ENCODE measurements at places on chromosomes 3 and 15.

DNA sequence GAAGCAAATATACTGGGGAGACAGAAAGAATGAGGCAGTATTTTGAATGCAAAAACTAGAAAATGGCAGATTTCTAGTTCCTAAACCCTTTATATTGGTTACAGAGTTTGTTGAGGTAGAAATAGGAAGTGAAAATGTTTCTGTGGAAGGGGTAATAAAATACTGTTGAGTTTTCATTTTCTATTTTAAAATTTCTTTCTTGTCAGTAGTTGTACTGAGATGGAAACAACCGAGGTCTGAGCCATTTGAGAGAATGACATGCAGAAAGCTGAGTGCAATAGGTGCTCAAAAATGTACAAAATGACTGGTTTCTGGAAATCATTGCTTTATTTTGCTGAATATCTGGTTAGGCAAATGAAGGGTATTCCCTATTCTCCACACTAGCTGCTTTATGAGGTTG, 361.4 kb downstream of the CHL1 start:
- no peak for DNase-seq

GRCh38 chr15:74769463-74770025, 12.3 kb upstream of the CSK start:
- no peak for DNase-seq

GRCh38 chr3:159987291-159987711, 1.3 kb upstream of the IL12A start:
- DNase-seq: peak; percentile 25

- DNase-seq: no peak
These were observed 1.6 kb downstream of the FAM174B start for GRCh38 chr15:92653836-92654539.

DNA sequence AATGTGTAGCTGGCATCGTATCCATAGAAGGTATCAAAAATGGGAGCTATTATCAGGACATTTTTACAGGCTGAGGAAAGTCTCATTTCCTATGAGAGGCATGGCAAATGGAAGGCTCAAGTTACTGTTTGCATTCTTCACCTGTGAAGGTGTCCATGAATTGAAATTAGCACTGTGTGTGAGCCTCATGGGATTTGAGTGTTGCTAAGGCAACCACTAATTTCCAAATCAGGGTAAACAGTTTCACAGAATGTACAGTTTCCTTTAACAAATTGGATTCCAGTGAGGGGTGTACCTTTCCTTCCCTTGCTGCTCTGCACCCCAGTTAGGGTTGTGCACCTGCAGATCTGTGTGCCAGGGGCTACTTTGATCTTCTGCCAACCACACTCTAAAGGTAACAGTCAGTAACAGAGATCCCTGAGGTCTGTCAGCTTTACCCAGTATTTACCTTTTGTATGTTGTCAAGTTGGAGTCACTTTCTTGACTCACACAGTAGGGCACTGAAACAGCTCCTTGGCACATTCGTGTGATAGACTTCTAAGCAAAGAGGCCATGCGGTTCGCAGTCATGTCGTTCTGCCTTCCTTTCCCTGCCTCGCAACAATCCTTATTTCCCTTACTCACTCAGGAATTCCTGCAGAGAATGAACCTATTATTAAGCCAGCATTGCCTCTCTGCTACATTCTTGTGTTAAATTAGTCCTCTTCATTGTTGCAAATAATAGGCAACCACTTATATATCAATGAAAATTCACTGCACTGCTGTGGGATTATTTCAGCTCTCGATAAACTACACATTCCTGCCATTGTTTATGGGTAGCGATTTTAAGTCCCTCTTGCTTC, 129.8 kb upstream of the GBE1 start:
- no peak for DNase-seq

DNA sequence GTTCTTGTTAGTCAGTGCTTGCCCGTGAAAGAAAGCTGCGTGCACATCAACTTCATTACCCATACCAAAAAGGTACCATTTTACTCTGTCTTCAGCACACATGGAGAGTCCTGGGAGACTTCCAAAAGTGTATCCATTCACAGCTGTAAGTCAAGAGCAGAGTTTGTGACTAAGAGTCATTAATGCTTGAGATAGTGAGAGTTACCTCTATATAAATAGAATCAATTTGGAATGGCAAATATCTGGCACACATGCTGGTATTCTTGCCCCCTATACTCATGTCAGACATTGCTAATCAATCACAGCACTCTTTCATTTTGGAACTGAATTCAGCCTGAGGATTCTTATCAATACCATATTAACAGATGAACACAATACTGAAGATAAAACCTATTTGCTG, 14.2 kb downstream of the CP start:
- DNase-seq: no peak

- no peak for DNase-seq
These were observed 52.4 kb downstream of the SLC9A9 start for GRCh38 chr3:143795874-143796273.

- DNase-seq: no peak
These were observed 1024.8 kb downstream of the EPHA3 start for GRCh38 chr3:90132197-90132596.

GRCh38 chr3:43699864-43700263, 9.1 kb downstream of the ABHD5 start:
- peak; percentile 28 for DNase-seq

- DNase-seq: peak; percentile 95
These were observed 9.5 kb downstream of the CA12 start for GRCh38 chr15:63372018-63372705.

GRCh38 chr3:150469931-150470740, 62.0 kb downstream of the TSC22D2 start:
- peak; percentile 61 for DNase-seq

- no peak for DNase-seq
These were observed 191.3 kb downstream of the PDE8A start for GRCh38 chr15:85172846-85173490.

DNA sequence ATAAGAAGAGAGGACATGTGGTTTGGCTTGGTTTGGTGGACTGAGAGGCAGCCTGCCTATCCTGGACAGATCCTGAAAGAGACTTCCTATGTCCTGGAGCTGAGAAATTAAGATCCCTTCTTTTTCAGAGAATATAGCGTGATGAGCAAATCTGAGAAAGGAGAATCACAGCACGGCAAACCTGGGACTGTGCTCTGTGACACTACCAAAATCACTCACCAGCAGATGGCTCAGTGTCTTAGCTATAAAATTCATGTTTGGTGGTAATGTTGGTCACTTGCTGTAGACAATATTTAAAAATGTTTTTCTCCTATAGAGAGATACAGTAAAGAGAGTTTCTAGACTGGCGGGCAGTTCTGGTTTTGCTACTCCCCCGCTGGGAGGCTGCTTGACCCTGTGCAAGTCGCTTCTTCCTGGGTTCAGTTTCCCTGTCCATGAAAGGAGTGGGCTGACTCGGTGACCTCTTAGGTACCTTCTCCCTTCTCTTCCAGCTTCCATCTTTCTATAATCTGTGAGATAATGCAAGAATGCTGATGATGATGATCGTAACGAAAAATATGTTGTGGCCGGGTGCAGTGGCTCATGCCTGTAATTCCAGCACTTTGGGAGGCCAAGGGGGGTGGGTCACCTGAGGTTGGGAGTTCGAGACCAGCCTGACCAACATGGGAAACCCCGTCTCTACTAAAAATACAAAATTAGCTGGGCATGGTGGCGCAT, 7.6 kb upstream of the HES1 start:
- DNase-seq: no peak

DNA sequence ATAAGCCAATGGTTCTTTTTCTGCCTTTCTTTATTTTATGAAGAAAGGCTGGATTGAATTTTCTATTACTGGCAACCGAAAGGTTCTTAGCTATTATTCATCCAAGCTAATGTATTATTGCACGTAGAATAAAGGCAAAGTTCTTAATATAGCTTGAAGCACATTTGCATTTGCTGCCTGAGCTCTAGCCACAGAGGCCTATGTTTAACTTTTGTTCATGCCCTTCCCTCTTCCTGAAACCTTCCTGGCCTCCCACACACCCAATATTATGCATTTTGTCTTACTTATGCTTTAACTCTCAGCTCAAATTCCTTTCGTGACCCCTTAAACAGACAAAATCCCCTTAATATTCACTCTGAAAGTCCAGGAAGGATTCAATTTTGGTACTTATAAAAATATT, 71.0 kb upstream of the ZNF280D start:
- no peak for DNase-seq

DNA sequence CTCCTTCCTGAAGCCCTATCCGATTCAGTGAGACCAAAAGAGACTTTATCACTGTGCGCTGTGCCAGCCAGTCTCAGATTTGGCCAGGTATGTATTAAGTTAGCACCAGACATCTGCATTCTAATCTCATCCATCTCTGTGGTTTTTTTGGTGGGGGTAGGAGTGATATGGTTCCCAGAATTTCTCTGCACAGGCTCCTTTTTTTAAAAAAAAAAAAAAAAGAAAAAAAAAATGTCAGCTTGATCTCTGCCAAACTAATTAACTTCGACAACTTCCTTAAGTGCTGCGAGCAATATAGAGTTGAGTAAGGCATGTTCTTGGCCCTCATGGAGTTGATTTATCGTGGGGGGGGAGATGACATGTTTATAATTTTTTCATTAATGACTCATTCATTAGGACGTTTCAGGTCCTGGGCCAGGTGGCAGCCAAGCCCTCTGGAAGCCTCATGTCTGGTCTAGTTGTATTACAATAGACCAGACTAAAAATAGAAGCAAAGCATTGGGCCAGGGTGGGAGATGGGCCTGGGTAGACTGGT, 12.9 kb downstream of the SLCO3A1 start:
- DNase-seq: no peak

GRCh38 chr3:117399311-117400078, 689.9 kb downstream of the TUSC7 start:
- no peak for DNase-seq

GRCh38 chr3:16520970-16521881, 7.7 kb upstream of the RFTN1 start:
- no peak for DNase-seq

DNA sequence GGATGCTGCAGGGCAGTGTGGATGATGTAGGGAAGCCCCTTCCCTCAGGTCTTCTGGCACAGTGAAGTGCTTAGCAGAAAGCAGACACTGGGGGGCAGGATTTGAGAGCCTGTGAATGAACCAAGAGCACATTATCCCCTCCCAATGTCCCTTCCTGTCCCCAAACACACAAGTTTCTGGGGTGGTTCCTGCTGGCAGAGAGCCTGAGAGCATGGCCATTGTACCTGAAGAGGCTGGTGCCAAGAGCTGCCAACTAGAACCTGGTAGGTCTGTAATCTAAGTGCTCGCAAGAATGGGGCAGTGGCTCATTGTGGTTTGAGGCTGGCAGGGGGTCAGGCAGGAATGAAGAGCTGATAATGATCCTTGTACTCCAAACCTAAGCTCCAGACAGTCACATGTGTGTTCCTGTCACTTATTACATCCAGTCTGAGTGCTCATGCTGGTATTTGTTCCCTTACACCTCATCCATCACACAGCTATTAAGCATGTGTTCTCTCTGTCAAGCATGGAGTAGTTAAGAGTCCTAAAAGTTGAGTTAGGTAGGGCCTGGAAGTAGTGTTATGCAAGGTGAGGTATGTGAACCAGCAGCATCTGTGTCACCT, 6.7 kb upstream of the CCR1 start:
- no peak for DNase-seq

- DNase-seq: no peak
These were observed 282.5 kb upstream of the STT3B start for GRCh38 chr3:31250116-31250777.

DNA sequence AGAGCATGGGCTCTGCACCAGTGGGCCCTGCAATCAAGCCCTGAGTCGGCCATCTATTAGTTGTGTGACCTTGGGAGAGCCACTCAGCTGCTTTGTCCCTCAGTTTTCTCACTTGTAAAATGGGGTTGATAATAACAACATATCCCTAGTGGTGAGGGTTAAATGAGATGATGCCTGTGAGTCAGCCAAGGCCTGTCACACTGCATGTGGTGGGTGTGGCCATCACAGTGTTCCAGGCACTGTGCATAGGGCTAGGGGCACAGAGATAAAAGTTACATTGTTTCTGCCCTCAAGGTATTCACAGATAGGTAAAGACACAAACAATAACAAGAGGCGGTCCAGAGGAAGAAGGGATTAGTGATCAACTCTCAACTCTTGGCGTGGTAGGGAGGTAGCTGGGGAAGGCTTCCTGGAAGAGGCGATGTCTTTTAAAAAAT, 19.5 kb downstream of the SMAD6 start:
- DNase-seq: no peak
